ENCODE measurements at places on chromosomes 6 and 20.

DNA sequence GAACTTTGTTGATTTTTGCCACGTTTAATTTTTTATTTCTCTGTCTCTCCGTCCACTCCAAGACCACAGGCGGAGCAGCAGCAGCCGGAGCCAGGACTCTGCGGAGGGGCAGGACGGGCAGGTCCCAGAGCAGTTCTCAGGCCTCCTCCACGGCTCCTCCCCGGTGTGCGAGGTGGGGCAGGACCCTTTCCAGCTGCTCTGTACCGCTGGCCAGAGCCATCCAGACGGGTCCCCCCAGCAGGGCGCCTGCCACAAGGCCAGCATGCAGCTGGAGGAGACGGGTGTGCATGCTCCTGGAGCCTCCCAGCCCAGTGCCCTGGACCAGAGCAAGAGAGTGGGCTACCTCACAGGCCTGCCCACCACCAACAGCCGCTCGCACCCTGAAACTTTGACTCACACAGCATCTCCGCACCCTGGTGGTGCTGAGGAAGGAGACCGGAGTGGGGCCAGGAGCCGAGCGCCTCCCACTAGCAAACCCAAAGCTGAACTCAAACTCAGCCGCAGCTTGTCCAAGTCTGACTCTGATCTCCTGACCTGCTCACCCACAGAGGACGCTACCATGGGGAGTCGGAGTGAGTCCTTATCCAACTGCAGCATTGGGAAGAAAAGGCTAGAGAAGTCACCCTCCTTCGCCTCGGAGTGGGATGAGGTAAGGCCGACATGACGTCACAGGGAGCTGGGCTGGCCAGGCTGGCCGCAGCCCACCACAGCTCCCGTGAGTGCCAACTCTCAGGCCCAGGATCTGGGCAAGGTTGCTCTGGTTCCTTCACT, 123.5 kb downstream of the TCP11 start:
- DNase-seq, result no peak

- no peak for DNase-seq
These were observed 128.6 kb upstream of the HS3ST5 start for GRCh38 chr6:114471450-114471849.

DNA sequence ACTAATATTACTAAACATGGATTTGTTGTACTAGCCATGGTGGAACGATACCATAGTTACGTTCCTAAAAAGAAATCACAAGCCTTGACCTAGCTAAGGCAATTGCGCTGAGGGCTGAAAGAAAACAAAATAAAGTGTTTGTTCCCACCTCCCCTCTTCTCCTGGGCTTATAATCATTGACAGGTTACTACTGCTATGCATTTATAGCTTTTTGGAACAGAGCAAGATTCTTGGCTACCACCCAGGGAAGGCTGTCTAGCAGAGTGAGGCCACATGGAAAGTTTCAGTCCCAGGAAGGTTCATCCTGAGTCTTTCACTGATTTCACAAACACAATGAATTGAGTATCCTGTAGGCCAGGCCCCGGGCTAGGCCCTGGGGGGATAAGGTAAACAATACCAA, 84.6 kb downstream of the TMEM170B start:
- no peak for DNase-seq

GRCh38 chr20:34049897-34050695, 56.4 kb downstream of the RALY start:
- DNase-seq, result no peak

GRCh38 chr20:1300083-1300840, 28.7 kb downstream of the SDCBP2 start:
- DNase-seq, result no peak

- no peak for DNase-seq
These were observed 109.9 kb downstream of the RIN2 start for GRCh38 chr20:19867940-19868371.
